ENCODE measurements at places on chromosomes 2 and 18. TPM values are rescaled to one million over a fixed set of nuclear protein-coding genes. Genes with fewer than 3 reads are reported as not detected.

GRCh38 chr2:231306791-231307393 lies 88.6 kb upstream of the B3GNT7 start:
- H3K36me3 ChIP-seq, result no peaks in the 10 kb centered on the region
- DNase-seq, result no peak
- H3K4me1 ChIP-seq, result peaks cover 5% of the 10 kb centered on the region

DCDC2C gene
- not detected for total RNA-seq

DNA sequence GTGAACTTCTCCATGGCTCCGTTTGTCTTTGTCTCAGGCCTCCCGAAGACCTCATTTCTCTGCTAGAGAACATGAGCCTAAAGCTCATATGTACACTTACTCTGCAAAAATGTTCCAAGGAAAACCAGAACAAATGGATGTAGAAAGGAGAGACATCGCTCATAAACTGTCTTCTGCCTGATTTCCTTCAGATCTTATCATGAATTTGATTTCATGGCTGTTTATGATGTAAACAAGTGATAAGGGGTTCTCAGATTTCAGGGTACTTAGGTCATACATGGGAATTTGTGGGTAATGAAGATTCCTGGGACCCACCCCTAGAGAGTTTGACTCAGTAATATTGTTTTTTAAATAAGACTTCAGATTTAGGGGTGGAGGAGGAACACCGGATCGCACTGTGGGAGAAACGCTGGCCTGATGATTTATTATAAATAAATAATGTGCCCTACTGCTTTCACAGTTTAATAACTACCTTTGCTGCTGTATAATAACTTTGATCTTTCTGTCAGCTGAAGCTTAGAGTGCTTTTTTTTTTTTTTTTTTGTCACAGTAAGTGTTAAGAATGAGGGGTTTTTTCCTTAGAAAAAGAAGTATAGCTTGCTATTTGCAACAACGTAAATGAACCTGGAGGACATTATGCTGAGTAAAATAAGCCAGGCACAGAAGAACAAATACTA lies 14.9 kb downstream of the AOX1 start:
- peaks cover 19% of the 10 kb centered on the region for H3K36me3 ChIP-seq
- H3K27me3 ChIP-seq, result no peaks in the 10 kb centered on the region
- no peak for DNase-seq
- no peaks in the 10 kb centered on the region for H3K4me1 ChIP-seq
- no peak overlapping the region for H3K4me3 ChIP-seq

DNA sequence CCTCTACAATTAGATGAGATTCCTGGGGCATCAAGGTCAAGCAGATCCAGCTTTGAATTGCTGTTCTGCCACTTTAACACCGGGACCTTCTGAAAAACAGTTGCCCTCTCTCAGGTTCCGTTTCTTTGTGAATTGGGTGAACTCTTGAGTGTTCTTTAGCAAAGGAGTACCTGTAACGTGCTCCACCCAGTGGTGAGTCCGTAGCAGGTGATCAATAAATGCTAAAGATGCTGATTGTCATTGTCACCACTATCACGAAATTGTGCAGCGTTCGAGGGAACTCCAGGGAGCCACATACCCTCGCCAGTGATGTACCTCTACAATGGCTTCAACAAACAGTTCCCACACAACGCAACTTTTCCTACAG lies 81.9 kb downstream of the TCF7L1 start:
- H3K4me3 ChIP-seq, result no peak overlapping the region
- peak overlapping the region; percentile 60 for H3K27ac ChIP-seq
- H3K4me1 ChIP-seq, result peaks cover 6% of the 10 kb centered on the region
- no peak for DNase-seq

DNA sequence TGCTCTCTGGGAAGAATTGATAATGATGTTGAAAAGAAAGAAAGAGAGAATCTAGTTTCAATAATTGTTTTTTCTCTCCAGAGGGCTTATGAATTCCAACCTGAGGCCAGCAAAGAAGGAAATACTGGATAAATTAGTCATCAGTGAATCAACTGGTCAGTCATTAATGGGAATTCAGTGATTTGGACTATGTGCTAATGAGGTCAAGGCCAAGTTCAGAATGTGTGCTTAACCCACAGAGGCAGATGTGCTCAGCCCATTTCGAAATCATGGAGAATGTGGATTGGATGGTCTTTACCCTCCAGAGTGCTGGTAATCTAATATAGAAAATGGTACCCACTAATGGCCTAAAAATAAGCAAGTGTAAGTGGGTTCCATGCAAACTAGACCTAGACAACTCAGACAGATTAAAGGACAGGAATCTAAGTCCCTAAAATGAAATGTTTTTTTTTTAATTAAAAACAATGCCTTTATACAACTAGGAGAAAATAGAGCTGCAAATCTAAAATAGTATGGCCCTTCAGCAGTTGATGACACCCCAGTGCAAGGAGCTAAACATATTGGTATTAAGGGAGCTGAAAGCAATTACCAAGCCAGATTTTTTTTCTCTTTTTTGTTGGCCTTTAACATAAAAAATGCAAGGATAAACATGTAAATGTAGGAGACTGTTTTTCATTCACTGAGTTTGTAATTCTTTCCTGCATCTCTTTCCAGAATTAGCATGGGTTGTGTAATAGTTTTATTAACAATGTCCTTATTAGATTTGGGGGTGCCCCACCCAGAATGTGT lies 296.9 kb downstream of the SATB2 start:
- H3K36me3 ChIP-seq, result no peaks in the 10 kb centered on the region
- DNase-seq, result no peak
- H3K4me1 ChIP-seq, result no peaks in the 10 kb centered on the region
- H3K27me3 ChIP-seq, result no peaks in the 10 kb centered on the region
- H3K4me3 ChIP-seq, result no peak overlapping the region
- H3K27ac ChIP-seq, result no peak overlapping the region

All from esophagus squamous epithelium (tissue), 5 donors.